ENCODE measurements at places on chromosomes 16 and 17.

- no peak for DNase-seq
Measured at GRCh38 chr17:77377710-77378235, 237.0 kb downstream of the SEC14L1 start.

DNA sequence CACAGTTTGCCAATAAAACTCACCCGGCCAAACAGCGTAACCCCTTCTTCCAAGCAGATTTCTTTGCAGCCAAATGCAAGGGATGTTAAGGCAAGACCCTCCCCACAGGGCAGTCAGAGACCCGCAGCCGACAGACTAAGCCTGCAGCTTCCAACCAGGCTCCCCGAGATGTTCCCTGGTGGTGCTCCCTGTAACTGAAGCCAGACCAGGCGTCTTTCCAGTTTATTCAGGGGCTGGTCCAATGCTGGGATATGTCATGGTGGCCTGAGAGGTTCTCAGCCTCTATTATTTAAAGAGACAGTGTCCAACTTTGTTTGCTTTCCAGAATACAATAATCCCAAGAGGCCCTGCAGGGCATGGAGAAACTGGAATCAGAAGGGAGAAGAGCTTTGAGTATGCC, at the start of gene PMP22:
Gene PMP22 (minus strand): TSS at position 196 of the 400 bp plus-strand sequence. CDS start 4,599 bp downstream, outside the sequence.
- no peak for DNase-seq

DNA sequence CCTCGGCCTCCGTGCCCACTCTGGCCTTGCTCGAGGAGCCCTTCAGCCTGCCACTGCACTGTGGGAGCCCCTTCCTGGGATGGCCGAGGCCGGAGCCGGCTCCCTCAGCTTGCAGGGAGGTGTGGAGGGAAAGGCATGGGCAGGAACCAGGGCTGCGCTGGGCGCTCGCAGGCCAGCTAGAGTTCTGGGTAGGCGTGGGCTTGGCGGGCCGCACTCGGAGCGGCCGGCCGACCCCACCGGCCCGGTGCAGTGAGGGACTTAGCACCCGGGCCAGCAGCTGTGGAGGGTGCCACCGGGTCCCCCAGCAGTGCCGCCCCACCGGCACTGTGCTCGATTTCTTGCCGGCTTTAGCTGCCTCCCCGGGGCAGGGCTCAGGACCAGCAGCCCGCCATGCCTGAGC, 101.0 kb upstream of the IRX5 start:
- DNase-seq = no peak

- no peak for DNase-seq
Measured at GRCh38 chr16:83842756-83843507, 35.2 kb downstream of the HSBP1 start.

GRCh38 chr17:77542551-77543490, 402.1 kb downstream of the SEC14L1 start:
- peak; percentile 56 for DNase-seq

DNA sequence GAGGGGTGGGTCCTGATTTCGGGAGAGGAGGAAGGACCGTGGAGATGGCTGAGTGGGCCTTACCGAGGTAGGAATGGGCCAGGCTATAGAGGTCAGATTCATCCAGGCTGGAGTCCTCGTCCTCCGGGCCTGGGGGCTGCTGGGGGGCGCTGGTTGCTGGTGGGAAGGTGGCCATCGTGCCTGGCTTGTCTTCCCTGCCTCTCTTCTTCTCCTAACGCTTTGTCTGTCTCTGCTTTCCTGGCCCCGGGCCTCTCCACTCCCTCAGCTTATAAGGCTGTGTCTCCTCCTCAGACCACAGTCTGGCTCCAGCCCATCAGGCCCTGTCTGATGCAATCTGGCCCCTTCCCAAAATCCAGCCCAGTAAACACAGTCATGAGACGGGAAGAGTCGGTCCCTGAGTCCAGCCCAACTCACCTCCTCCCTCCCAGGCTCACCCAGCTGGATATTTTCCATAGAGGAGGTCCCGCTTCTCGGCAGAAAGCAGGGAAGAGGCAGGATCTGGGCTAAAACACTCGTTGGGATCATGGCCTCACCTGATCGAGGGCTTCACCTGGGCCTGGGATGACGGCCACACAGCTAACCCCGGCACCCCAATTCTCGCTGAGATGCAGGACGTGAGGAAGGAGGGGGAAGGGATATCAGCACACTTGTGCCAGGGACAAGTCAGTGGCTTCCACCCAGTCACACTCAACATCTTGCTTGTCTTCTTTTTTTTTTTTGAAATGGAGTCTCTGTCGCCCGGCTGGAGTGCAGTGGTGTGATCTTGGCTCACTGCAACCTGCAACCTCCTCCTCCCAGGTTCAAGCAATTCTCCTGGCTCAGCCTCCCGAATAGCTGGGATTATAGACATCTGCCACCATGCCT, at the start of gene NUPR1:
Gene NUPR1 (minus strand): TSS at position 242 of the 864 bp plus-strand sequence. CDS start 67 bp downstream, at position 175.
- peak; percentile 96 for DNase-seq

DNA sequence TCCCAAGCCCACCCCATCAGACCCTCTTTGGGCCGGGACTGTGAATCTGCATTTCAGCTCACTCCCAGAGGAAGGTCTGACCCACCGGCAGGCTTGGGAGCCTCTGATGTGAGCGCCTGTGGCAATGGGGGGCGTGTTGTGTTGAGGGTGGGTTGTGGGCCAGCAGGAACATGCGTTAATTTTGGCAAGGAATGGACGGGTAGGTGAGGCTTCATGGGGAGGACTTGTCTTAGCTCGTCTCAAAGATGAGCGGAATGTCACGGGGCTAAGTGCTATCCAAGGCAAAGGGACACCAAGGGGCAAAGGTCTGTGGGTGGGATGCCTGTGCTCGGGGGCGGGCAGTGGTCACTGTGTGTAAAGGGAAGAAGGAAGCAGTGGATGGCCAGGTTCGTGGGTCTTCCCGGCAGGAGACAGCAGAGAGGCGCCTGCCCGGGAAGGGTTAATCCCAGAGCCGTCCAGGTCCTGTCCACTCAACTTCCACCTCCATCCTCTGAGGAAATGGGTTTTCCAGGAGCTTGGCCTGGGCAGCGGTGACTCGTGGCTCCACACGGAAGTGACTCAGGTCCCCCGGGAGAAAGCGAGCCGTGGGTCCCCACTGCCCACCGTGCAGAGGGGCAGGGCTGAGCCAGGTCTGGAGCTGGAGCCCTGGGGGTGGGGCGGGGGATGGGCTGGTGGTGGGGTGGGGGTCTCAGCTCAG, 17.4 kb downstream of the ADGRG1 start:
- DNase-seq = no peak

- DNase-seq = no peak
Measured at GRCh38 chr17:65588181-65588808, 26.8 kb upstream of the AXIN2 start.

DNA sequence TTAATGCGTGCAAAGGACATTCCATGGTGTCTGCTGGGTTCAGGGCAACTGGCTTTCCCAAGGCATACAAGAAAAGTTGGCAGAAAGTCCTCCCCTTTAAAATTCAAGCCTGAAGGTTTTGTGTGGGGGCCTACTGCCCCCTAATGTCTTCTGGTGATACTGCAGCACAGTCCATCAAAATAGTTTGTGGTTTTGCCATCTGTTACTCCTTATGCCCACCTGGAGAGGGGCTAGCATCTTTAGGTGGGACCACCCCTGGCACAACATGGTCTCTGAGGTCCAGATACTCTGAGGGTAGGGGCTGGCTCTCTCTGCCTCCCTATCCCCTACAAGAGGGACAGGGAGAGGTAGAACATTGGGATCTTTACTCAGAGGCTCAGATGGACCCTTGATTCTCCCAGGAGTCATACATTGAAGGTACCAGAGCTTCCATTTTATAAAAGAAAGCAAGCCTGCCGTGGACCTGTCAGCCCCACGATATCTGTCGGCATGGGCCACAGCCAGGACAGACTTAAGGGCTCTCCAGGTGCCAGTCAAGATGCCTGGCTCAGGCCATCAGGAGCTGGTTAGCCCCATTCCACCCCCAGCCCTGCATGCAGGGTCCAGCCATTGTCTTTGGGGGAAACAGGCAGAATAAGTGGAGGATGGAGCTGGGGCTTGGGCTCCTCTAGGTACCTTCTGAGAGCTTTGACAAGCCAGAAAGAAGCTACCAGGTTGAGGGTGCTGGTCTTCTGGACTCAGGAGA, 6.3 kb downstream of the ESRP2 start:
- no peak for DNase-seq
